ENCODE measurements at places on chromosomes 1 and 21.
A peak's percentile ranks its signal among the peaks of the same experiment; 100 is the strongest.

GRCh38 chr1:198550941-198551524 lies 10.6 kb upstream of the ATP6V1G3 start:
- DNase-seq, result no peak

DNA sequence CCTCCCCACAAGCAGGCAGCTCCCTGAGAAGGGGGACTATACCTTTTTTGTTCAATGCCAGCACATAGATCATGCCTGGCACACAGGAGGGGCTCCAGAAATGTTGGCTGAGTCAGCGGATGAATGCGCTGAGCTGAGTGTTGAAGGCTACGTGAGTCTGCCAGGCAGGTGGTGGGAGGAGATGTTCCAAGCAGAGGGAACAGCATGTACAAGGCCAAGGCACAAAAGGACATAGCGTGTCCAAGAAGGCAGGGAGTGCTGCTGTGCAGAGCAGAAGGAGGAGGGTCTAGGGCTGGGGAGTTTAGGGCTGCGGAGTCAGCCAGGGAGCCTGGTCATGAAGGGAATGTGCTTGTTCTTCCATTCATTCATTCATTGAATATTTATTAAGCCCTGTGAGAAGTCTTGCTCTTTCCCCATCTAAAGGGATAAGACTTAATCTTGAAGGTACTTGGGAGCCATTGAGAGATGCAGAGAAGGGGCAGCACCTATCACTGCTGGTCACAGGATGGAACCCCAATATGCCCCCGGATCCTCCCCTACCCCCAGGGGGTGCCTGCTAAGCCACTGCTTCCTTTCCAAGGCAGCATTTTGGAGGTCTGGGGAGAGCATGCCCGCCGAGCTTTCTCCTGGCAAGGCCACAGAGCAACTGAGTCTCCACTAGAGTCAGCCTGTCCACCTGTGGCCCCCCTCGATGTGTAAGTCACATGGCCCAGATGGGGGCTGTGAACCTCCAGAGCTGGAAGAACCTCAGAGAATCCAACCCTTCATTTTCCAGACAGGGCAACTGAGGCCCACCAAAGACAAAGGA lies 31.2 kb upstream of the LAPTM5 start:
- DNase-seq, result no peak

- no peak for DNase-seq
Measured at GRCh38 chr21:17390569-17390968, 122.3 kb upstream of the CXADR start.

DNA sequence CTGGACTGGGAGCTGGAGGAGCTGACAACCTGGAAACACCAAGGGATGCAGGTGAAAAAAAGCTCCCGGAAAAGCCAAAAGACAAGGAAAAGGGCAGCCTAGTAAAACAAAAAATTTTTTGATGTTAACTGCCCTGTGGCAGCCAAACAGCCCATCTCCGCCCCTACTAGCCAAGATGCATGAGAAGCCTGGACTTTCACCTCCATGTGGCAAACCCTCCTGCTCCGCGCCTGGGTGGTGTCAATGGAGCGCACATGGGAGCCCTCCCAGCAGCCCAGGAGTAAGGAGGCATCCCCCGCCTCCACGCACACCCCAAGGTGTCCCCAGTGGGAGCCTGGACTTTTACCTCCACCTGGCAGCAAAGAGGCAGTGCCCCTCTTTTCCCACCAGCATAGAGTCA lies 30.5 kb downstream of the LEMD1 start:
- DNase-seq, result no peak

DNA sequence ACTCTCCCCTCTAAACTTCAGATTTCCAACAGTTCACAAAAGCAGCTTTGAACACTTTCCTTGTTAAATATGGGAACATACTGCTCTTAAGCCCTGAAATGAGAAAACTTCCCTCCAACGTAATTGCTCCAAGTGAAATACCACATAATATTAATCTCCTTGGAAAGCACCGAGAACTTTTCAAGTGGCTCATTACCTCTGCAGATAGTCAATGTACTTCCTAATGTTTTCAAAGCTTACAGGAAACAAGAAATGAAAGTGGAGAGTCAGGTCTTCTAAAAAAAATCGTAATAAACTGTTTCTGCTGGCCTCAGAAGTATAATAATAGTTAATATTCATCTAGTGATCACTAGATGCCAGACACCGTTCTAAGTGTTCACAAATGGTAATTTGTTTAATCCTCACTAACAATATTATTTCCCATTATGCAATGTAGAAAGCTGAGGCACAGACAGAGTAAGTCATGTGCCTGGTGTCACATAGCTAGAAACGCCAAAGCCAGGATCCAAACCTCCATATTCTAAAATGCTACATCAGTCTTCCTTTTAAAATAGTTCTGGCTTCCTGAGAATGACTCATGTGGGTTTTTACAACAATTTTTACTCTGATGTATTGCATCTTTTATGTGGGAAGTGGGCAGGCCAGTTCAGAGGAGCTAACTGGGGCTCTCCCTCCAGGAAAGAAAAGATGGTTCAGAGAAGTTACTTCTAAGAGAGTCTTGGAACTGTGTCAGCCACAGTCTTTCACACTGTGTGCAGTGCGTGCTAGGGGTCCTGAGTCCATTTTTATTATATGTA lies 177.2 kb downstream of the PLPPR4 start:
- DNase-seq, result no peak

DNA sequence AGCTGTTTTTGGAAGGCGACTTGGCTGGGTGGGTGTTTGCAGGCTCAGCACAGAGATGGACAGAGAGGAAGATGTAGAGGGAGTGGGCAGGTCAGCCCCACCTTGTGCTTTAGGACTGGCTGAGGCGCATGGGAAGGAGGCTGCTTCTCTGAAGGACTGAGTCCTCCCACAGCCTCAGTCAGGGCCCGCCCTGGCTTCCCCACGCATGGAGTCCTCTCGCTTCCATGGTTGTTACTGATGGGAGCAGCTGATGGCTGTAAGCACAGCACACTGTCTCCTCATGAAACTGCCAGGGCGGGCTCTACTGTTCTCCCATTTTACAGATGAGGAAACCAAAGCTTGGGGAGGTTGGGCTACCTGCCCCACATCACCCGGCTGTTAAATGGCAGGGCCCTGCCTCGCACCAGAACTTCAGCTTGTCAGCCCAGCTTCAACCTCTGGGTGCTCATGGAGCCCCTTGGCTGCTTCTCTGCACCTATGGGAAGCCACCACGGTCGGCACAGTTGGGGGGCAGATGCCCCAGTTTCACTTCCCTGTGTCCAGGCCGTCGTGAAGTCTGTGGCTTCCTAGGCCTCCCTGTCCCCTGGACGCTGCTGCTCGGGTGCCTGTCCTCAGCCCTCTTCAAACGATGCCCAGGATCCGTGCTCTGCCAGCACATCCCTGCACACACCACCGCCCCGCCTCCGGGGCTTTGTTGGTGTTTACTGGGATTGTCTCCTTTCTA lies 2.4 kb downstream of the TMEM201 start:
- no peak for DNase-seq

DNA sequence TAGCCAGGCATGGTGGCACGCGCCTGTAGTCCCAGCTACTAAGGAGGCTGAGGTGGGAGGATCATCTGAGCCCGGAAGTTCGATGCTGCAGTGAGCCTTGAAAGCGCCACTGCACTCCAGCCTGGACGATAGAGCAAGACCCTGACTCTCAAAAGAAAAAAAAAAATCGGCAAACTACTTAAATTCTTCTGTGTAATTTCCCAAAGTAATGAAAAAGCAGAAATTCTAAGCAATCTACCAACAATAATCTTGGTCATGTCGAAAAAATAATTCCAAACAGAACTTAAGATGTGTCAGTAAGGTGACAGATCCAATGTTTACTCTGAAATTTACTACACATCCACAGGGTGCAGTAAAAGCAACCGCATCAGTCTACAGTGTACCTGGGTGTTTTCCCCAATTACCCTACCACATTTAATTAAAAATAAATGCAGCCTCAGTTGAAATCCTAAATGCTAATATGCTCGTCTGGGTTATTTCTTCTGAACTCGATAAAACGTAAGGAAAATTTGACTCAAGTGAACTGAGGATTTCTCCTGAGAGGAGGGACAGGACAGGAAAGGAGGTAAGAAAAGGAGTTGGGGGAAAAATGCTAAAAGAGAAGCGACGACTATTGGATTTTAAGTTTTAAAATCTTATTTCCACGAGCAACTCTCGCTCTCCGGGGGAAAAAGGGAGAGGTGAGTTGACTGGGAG lies 801 bp downstream of the EPRS1 start:
- no peak for DNase-seq

DNA sequence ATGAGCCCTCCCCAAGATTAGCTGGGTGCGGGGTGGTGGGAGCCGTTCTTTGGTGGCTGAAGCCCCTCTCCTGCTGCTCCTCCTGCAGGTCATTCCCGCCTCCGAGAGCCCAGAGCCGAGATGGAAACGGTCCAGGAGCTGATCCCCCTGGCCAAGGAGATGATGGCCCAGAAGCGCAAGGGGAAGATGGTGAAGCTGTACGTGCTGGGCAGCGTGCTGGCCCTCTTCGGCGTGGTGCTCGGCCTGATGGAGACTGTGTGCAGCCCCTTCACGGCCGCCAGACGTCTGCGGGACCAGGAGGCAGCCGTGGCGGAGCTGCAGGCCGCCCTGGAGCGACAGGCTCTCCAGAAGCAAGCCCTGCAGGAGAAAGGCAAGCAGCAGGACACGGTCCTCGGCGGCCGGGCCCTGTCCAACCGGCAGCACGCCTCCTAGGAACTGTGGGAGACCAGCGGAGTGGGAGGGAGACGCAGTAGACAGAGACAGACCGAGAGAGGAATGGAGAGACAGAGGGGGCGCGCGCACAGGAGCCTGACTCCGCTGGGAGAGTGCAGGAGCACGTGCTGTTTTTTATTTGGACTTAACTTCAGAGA lies 448 bp downstream of the G0S2 start:
- DNase-seq, result peak; percentile 57

GRCh38 chr1:85571181-85571759 lies 9.3 kb upstream of the CCN1 start:
- no peak for DNase-seq

- DNase-seq, result no peak
Measured at GRCh38 chr21:37429356-37429755, 62.8 kb downstream of the DYRK1A start.

GRCh38 chr1:84008631-84009030 lies 9.7 kb upstream of the TTLL7 start:
- DNase-seq, result no peak

DNA sequence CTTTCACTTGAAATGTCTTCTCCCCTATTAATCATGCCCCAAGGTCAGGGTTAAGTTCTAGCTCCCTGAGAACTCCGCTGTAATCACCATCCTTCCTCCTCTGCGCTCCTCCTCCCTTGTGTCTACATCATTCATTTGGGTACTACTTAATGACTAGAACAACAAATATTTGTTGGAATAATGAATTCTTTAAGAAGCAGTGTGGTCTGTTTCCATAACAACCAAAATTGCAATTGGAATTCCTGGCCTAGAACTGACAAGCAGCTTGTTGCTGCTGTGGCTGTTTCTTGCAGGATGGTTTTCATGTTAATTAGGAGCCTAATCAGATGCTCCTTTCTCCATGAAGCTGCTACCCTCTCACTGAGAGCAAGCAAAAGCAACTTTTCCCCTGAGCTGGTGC lies 192.5 kb downstream of the ZZZ3 start:
- DNase-seq, result no peak

GRCh38 chr21:45570826-45571601 lies 28.8 kb upstream of the SLC19A1 start:
- DNase-seq, result peak; percentile 20

DNA sequence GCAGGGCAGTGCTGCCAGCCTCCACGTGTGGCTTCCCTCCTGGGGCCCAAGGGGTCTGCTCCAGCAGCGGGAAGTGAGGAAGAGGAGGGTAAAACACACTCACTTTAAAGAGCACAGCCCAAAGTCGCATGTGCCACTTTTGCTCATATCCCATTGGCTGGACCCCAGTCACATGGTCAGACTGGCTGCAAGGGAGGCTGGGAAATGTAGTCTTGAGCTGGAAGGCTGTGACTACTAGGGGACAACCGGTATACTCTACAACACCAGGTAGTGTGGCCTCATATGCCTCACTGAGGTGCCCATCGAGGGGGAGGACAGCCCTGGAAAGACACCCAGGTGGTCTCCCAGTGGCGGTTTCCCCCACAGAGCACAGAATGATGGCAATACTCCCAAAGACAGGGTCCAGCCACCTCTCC lies 45.2 kb downstream of the CAMK2N1 start:
- peak; percentile 83 for DNase-seq

- DNase-seq, result no peak
Measured at GRCh38 chr1:174169342-174169741, 10.0 kb downstream of the RABGAP1L start.

DNA sequence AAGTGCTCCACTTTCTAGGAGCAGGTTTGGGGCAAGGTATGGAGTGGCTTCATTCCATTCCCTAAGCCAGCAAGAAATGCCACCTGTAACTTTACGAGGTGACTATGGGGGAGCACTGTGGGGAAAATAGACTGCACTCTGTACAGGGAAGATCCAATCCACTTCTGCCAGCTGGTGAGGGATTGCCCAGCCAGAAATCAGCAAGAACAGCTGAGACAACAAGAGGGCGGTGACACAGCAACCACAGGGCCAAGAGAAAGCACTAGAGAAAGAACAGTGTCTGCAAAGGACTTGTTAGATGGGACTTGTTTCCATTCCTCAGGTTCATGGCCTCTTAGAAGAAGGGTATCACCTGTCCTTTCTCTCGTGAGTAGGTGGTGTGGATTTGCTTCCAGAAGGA lies 19.6 kb downstream of the CAPN8 start:
- no peak for DNase-seq

DNA sequence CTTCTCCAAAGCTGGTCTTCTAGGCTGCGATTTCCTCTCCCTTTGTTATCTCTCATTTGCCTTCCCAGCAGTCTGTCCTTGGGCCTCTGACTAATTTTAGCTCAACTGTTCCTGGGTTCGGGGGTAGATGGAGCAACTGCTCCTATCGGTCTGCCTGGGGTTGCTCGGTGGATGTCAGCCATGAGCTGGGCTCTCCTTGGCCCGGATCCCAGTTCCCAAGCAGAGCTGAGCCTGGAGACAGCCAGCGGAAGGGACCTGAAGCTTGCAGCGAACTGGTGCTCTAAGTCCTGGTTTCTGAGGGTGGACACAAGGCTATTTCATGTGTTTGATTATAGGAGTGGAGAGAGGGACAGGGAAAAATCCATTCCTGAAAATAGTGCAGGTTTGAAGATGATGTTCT lies 423.0 kb downstream of the RPS6KC1 start:
- peak; percentile 31 for DNase-seq

- DNase-seq, result peak; percentile 38
Measured at GRCh38 chr1:88890791-88891317, 513 bp downstream of the GTF2B start.

GRCh38 chr1:44602634-44603628 lies 71.3 kb downstream of the TMEM53 start:
- no peak for DNase-seq

GRCh38 chr21:37407719-37408420 lies 41.3 kb downstream of the DYRK1A start:
- no peak for DNase-seq

All from H9 (cell line).